ENCODE measurements at places on chromosomes 4 and X.

DNA sequence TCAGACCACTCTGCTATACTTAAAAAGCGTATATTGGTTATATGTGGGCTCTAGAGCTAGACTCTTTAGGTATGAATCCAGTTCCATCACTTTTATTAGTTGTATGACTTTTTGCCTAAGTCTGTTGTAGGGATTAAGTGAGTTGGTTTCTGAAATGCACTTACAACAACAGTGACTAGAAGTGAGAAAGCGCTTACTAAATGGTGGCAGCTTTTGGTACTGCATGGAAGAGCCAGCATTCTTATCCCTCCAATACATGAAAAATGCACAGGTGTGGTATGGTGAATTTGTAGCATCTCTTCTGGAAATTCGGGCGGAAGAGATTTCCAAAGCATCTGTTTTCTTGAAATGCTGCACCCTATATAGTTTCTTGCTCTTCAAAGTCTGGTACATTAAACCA is 117.1 kb downstream of the SPANXA1 start:
- DNase-seq, result no peak

GRCh38 chr4:74754218-74754617 is 40.1 kb downstream of the BTC start:
- no peak for DNase-seq

GRCh38 chrX:87434618-87435017 is 83.0 kb upstream of the KLHL4 start:
- DNase-seq, result no peak

- no peak for DNase-seq
Observed at GRCh38 chrX:1419545-1420355, 27.8 kb upstream of the SLC25A6 start.

- no peak for DNase-seq
Observed at GRCh38 chrX:57595381-57595811, 3.6 kb downstream of the ZXDB start.

GRCh38 chr4:11768251-11768972 is 339.7 kb upstream of the HS3ST1 start:
- no peak for DNase-seq

DNA sequence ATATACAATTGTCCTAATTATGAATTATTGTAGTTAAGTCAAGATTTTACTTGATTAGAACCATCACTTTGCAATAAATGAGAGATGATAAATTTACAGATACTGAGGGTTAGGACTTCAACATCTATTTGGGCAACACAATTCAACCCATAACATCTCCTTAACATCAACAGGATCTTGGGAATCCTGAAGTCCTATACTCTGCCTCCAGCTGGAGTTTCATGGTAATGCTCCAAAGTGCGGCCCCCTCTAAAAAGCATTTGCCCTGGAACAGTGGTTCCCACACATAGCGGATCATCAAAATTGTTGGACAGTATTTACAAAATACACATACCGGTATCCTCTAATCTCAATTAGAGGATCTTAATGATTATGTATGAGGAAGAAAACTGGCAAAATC is 618.6 kb downstream of the CENPC start:
- DNase-seq, result no peak

- DNase-seq, result no peak
Observed at GRCh38 chr4:145533001-145533400, 51.3 kb downstream of the SMAD1 start.

DNA sequence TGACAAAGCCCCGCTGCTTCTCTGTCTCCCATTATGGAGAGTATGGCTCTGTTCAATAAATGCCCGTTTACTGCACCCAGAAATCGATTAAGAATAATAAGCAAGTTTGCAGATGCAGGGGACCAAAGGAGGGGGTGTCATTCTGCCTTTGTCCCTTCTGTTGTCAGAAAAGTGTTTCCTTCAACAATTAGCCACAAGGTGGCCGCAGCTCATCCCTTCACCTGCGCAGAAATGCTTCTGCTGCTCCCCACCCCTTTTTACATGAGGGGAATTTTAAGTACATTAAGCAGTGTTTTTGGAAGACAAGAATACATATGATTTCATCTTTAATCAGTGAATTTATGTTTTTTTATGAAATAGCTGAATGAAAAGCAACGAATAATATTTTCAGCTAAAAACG is 175.6 kb upstream of the ARX start:
- DNase-seq, result no peak

- no peak for DNase-seq
Observed at GRCh38 chrX:116306218-116306617, 130.2 kb upstream of the SLC6A14 start.

- peak; percentile 5 for DNase-seq
Observed at GRCh38 chrX:132023896-132024386, 839 bp downstream of the STK26 start.

DNA sequence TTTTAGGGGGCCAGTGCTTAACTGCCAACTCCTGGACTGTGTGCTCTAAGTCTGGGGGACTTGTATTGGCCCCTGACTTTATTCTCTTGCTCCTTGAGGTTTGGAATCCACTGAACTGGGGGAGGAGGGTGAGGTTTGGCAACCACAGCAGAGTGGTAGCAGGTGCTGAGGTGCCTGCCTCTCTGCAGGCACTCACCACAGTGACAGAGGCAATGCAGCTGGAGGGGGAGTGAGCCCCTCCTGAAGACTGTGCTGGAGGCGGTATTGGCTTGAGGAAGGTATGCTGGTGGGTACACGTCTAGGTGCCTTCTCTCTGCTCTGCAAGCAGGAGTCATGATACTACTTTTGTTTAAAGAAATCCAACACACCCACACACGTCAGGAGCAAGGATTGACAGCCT is 24.6 kb downstream of the CFAP299 start:
- no peak for DNase-seq

DNA sequence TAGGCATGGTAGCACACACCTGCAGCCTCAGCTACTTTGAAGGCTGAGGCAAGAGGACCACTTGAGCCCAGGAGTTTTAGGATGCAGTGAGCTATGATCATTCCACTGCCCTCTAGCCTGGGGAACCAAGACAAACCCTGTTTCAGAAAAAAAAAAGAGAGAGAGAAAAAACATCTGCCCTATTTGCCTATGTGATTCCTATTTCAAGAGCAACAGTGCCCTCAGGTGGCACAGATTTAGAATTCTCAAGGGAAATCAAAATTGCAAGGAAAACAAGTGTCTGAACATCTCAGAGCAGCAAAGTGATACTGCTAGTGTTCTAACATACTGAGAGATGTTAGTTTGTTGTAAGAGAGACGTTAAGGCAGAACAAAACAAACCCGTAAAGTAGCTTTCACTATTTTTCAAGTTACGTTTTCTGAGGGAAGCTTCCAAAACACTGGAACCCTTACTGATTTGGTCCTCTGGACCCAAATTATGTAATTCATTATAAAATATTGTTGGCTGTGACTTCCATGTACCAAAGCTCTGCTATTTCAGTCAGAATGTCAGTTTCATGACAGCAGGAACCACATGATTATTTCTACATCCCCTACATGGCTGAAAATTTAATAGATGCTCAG is 7.9 kb downstream of the BDH2 start:
- DNase-seq, result peak; percentile 48

DNA sequence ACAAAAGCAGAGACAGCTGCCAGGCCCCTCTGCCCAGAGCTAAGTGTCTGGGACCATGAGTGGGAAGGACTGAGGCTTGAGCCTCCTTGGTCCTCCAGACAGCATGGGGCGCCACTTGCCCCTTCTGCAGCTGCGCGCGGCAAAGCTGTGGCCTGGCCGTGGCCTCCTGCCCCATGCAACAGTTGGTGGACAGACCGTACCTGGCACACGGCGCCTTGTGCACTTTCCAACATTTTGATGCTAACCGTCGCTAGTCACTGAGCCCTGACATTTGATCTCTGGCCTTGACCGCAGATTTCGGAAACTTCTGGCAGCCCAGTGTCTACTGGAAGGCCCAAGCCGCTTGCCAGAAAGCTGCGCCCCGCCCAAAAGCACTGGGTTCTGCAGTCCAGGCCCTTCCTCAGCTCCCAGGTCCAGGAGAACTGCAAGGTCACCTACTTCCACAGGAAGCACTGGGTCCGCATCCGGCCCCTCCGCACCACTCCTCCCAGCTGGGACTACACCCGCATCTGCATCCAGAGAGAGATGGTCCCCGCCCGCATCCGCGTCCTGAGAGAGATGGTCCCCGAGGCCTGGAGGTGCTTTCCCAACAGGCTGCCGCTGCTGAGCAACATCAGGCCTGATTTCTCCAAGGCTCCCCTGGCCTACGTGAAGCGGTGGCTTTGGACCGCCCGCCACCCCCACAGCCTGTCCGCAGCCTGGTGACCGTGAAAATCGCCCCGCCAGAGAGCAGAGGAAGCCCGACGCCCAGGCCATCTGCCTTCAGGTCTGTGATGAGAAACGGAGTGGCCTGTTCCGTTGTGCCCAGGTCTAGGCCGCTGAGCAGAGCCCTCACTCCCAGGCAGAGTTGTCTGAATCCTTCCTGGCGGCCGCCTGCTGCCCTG is 35.3 kb upstream of the CA5B start:
- DNase-seq, result no peak

GRCh38 chrX:87664381-87664780 is 146.8 kb downstream of the KLHL4 start:
- DNase-seq, result no peak

DNA sequence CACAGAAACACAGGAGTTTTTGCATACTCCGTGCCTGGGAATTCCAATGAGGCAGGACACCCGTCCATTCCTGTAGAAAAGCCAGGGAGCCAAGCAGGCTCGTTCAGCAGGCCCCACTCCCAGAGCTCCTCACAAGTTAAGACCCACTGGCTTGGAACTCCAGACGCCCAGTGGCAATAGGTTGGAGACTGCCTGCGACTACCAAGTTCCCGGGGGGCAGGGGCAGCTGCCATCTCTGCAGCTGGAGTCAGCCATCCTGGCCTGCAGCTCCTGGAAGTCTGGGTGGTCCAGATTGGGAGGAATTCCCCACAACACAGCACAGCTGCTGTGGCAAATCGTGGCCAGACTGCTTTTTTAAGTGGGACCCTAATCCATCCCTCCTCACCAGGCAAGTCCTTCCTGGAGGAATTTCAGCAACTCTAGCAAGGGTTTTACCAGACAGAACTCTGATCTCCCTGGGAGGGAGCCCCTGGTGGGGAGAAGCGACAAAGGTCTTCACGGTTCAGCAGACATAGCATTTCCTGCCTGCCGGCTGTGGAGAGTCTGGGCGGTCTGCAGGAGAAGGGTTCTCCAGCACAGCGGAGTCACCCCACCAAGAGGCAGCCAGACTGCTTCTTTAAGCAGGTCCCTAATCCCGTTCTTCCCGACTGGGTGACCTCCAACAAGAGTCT is 231.9 kb downstream of the STPG2 start:
- DNase-seq, result no peak

- no peak for DNase-seq
Observed at GRCh38 chrX:73213734-73214425, 771 bp downstream of the NAP1L2 start.

DNA sequence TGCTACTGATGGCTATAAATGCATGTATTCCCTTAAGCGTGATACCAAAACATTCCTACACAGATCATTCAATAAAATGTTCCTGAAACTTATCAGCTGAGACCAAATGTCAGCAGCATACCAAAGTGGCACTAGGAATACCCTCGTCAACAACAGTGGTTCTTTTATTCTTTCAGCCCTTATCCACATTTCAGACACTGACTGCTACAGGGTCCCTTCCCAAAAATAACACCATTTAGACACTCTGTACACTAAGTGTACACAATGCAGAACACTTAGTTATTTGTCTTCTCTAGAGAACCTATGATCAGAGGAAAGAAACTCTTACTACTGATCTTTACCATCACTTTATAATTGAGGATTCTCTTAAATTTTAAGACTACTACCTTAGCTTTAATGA is 94.1 kb downstream of the ATRX start:
- DNase-seq, result no peak

- DNase-seq, result no peak
Observed at GRCh38 chr4:51845711-51846110, 2.8 kb downstream of the DCUN1D4 start.

- no peak for DNase-seq
Observed at GRCh38 chr4:77127215-77127614, 29.8 kb upstream of the CCNG2 start.

- no peak for DNase-seq
Observed at GRCh38 chr4:86015412-86016350, 344.2 kb downstream of the MAPK10 start.

- DNase-seq, result no peak
Observed at GRCh38 chrX:130895299-130895698, 7.7 kb downstream of the ENOX2 start.

DNA sequence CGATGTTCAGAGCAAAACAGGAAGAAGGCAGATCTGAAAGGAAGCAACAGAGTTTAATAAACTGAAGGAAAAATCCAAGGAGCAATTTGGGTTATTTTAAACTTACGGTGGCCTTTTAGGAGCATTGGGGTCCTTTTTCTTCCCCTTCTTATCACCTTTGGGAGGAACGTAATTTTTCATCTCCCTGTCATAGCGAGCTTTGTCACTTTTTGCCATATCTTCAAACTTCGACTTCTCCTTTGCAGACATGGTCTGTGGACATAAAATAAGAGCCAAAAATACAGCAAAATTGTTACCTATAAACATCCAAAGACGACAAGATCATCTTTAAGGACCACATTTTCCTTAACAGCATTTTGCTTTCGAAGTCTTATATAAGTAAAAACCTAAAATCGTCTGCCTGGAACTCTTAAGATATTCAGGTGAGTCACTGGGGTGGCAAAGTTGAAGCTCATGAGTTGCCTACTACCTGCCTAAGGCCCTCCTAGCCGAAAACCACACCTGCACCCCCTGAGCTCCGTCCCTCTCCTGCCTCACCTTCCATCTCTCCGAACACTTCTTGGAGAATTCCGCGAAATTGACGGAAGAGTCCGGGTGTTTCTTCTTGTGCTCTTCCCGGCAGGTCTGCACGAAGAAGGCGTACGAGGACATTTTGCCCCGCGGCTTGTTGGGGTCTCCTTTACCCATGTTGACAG is 1.0 kb downstream of the HMGB2 start:
- no peak for DNase-seq

GRCh38 chr4:175447016-175447415 is 365.0 kb downstream of the GPM6A start:
- DNase-seq, result no peak

DNA sequence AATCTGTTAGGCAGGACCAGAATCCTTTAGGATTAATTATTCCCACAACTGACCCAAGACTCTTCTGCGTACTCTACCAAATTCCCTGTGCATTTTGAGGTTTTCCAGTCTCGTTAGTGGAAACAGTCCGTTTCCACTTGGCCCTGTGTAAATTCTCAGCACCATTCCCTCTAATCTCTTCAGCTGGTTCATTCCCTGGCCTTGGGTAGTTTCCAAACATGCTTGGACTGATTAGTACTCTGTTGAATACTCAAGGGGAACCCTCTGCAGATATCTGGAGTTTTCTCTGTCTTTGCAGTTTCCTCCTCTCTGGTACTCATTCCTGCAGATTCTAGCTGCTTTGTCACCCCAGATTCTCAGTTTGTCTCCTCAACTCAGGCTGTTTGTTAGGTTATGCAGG is 80.4 kb downstream of the ZFX start:
- no peak for DNase-seq

DNA sequence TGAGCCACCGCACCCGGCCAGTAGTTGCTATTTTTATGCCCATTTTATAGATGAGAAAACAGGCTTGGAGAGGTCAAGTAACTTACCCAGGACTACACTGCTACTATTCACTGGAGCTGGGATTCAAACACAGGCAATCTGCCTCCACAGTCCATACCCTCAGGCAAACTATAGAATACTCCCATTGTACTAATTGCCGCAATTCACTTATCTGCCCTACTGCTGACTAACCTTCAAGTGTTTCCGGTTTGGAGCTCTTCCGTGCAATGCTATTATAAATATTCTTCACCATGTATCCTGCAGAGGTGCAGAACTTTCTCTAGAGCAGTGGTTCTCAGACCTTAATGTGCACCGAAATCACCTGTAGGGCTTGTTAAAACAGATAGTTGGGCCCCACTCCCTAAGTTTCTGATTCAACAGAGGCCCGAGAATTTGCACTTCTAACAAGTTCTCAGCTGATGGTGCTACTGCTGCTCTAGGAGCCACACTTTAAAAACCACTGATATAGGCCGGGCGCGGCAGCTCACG is 1.9 kb upstream of the G3BP2 start:
- no peak for DNase-seq
